ENCODE measurements at places on chromosomes 11 and 22. TPM values are rescaled to one million over a fixed set of nuclear protein-coding genes. Genes with fewer than 3 reads are reported as not detected.

GRCh38 chr11:119729581-119729927, 554 bp upstream of the NECTIN1 start:
- no peak for DNase-seq

DNA sequence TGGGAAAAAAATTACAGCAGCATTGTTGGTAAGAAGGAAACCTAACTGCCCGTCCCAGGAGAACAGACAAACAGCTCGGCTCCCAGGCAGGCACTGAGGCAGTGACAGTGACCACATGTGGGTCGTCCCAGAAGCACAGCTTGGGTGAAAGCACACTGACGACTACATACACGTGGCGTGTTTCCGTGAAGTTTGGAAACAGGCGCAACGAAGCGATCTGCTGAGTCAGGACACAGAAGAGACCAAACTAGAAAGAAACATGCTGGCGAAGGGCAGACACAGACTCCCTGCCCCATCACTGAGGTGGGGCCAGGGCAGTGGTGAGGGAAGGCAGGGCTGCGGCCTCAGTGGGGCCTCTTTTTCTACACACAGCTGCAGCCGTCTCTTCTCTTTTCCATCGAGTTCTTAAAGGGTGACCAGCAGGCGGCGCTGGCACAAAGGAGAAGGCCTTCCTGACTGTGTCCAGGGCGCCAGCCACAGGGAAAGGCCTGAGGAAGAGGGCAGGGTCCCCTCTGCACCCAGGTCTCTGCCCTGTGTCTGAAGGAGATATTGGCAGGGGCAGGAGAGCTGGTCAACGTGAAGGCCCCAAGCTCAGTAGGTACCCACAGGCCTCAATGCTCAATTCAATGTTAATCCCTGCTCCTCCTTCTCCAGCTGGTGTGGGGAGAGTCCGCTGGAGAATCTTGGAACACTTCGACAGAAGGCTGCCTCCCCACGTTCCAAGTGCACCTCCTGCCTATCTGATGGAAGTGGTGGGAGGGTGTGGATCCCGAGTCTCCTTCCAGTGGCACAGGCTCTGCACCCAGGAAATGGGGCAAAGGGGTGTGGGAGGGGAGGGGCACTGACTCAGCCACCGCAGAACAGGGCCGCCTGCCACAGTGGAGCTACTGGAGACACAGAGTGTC, 19.9 kb downstream of the CARS1 start:
- peak; percentile 77 for DNase-seq

Gene MAPK8IP1
- total RNA-seq, result 15.4 TPM

Gene KRTAP5-1
- not detected for total RNA-seq

Gene LGALS12
- 1.3 TPM for total RNA-seq

Measured in lung (tissue), 17 donors.